ENCODE measurements at places on chromosomes 7 and 10.
A peak's percentile ranks its signal among the peaks of the same experiment; 100 is the strongest.

DNA sequence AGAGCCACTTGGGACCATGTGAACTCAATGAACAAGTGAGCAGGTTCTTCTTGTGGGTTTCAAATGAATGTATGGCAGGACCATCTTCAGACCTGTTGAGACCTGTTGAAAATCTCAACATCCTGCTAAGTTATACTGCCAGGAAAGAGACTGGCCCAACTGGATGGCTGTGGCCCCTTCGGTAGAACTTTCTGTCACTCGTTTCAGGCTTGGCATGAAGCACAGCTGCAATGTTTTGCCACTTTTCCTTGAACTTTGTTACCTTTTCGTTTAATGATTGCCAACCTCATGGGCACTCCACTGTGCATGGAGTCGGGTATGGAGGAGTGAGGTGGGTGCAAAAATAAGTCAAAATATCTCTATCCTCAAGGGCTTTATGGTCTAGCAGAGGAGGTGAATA lies 36.7 kb upstream of the SLC35B4 start:
- no peak for DNase-seq

GRCh38 chr10:76122056-76122455 lies 690.6 kb downstream of the LRMDA start:
- DNase-seq = no peak

DNA sequence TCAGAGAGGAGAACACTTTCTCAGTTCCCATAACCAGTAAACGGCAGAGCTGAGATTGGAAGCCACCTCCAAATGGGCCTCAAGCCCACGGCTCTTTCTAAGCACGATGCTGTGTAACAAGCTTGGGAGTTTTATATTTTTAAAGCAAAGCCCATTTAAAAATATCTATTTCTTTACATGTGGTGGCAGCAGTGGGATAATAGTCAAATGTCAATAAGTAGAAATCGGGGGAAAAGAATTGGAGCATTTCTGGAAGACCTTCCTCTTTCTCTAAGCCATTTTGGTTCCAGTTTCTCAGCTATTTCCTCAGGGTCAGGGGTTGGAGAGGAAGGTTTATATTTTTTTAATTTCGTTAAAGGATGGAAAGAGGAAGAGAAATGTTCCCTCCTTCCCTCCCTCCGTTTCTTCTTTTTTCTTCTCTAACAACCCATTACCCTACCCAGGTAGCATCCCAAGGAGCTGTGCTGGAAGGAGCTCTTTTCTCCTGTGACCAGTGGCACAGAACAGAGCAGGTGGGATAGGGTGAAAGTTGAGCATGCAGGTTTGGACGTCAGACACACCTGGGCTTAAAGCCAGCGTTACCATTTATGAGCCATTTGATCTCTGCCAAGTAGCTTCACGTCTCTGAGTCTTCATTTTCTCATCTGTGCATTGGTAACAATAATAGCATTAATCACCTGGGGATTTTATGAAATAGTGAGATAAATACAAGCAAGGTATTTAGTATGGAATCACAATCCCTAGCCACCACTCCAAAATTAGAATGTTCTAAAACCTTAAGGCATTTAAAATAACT lies 515.7 kb downstream of the RPS24 start:
- no peak for DNase-seq

GRCh38 chr10:59064080-59064692 lies 112.3 kb upstream of the PHYHIPL start:
- DNase-seq = no peak

- DNase-seq = no peak
These were observed 136.2 kb downstream of the DIP2C start for GRCh38 chr10:553233-553632.

GRCh38 chr7:28151965-28152364 lies 28.6 kb downstream of the JAZF1 start:
- no peak for DNase-seq

GRCh38 chr10:24914148-24914547 lies 38.3 kb downstream of the PRTFDC1 start:
- DNase-seq = no peak

- no peak for DNase-seq
These were observed 172.5 kb upstream of the SVIL start for GRCh38 chr10:29807163-29807806.

- no peak for DNase-seq
These were observed 26.1 kb downstream of the MNX1 start for GRCh38 chr7:156984174-156984891.

DNA sequence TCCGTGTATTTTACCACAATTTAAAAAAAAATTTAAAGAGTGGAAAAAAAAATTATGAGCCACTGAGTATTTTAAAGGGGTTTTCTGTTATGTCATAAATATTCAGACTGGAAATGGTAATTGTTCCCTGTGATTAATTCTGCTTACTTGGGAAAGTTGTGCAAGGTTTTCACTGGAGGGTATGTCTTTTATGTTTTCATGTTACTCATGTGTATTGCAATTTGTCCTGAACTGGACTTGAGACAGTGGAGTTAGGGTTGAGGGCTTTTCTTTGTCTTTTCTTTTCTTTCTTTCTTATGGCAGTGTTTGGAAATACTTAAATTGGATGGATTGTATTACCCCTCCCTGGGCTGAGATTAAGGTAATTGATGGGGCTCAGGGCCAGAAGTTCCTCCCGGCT lies 257.7 kb downstream of the BAMBI start:
- no peak for DNase-seq

DNA sequence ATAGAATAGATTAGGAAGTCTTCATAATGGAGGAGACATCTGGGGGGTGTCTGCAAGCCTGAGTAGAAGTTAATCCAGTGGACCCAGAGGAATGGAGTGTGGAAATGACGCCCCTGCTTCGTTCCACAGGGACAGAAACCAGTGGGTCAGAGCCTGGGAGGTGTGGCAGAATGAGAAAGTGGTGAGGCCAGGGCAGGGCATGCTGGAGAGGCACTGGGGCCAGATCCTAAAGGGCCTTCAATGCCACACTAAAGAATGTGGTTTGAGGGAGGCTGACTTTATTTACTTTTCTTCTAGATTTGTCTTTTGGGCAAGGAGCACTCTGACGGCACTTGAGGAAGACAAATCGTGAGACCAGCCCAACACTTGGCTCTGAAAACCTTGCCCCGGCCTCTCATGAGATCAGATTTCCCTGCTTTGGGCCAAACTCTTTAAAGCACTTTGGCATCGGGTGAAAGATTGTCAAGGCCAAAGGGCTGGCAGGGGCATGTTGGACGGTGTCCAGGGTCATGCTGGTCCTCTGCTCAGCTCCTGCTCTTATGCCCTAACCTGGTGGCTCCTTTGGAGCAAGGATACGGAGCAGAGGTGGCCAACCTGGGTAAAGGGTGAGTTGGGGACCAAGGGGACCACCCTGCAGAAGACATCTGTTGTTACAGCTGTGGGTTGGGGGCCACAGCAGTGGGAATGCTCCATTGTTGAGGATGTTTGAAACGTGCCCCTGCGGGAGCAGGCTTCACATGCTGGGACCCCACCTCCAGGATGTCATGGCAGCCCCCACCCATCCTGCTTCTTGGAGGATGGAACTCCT lies 157.0 kb upstream of the ZMIZ1 start:
- no peak for DNase-seq

DNA sequence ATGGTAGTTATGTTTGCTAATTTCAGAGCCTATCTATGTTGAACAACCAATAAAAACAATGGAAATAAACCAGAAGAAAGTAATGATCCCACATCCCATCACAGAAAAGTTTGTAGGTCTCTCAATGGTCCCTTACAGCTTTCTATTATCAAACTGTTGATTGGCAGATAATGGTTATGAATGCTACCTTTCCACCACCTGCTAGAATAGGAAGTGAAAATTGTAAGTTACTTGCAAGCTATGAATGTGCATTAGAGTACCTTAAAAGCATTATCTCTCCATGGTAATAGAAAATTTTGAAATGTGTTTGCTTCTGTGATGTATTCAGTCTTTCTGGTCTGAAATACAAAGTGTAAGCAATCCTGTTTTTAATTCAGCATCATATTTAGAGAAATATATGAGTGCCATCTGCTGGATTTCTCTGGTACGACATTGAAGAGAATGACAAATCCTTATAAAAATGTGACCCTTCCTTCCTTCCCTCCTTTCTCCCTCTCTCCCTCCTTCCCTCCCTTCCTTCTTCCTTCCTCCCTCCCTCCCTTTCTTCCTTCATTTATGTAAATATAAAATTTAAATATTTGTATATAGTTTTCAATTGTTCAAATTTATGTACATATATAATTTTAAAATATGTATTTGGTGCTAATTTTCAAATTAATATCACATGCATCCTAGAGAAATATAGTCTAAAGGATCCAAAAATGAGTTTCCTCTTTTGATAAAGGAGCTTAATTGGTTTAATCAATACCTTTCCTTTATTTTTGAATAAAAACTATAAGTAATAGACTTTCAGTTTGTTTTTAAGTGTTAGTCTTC lies 41.4 kb upstream of the PNLIPRP3 start:
- no peak for DNase-seq

- DNase-seq = no peak
These were observed 75.1 kb downstream of the EXOC6 start for GRCh38 chr10:92923416-92923815.

DNA sequence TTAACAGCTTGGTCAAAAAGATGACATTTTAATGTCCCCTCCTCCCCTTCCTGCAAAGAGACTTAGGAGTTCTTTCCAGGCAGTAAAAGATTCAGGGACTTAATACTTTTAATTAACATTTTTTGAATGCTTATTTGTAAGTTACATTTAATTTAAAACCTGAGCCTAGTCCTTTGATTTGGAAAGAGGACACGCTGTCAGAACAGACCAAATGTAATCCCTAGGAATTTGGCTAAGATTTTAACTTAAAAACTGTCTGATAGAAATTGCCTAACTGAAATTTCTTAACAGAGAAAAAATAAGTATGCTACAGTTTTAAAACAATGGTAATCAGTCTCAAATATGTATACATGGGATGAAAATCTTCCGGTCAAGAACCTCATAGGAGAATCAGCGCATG lies 98.5 kb downstream of the NRP1 start:
- DNase-seq = no peak

- no peak for DNase-seq
These were observed 38.6 kb downstream of the SLC25A40 start for GRCh38 chr7:87837597-87837996.

- DNase-seq = no peak
These were observed 135.9 kb upstream of the ASAH2 start for GRCh38 chr10:50387007-50387731.

GRCh38 chr10:43121444-43121843 lies 16.8 kb upstream of the CSGALNACT2 start:
- DNase-seq = no peak

DNA sequence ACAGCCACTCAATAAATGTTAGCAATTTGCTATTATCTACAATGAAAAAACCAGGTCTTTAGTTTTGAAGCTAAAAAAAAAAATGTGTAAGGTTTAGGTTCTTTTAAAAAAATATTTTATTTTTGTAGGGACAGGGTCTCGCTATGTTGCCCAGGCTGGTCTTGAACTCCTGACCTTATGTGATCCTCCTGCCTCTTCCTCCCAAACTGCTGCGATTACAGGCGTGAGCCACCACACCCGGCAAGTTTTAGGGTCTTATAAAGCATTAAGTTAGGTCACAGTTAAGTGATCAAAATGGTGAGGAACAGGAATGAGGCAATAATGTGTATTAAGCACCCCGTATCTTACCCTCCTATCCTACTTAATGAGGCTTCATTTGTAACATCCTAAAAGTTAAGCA lies 774 bp downstream of the SEM1 start:
- no peak for DNase-seq

- DNase-seq = peak; percentile 24
These were observed 287.8 kb downstream of the PHF14 start for GRCh38 chr7:11261470-11261869.

DNA sequence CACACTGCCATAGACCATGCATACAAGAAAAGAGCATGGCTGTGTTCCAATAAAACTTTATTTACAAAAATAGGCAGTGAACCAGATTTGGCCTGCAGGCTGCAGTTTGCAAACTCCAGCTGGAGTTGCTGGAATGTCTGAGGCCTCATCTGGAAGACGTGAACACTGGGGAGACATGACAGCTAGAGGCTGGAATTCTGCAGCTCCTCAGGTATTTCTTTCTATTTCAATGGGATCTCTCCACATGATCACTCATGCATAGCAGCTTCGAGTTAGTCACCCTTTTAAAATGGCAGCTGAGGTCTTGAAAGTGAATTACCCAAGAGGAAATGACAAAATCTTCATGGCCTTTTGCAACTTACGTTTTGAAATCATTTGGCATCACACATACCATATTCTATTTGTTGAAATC lies 52.6 kb upstream of the BET1 start:
- DNase-seq = no peak

GRCh38 chr10:47167591-47167990 lies 132.4 kb upstream of the GDF10 start:
- no peak for DNase-seq

DNA sequence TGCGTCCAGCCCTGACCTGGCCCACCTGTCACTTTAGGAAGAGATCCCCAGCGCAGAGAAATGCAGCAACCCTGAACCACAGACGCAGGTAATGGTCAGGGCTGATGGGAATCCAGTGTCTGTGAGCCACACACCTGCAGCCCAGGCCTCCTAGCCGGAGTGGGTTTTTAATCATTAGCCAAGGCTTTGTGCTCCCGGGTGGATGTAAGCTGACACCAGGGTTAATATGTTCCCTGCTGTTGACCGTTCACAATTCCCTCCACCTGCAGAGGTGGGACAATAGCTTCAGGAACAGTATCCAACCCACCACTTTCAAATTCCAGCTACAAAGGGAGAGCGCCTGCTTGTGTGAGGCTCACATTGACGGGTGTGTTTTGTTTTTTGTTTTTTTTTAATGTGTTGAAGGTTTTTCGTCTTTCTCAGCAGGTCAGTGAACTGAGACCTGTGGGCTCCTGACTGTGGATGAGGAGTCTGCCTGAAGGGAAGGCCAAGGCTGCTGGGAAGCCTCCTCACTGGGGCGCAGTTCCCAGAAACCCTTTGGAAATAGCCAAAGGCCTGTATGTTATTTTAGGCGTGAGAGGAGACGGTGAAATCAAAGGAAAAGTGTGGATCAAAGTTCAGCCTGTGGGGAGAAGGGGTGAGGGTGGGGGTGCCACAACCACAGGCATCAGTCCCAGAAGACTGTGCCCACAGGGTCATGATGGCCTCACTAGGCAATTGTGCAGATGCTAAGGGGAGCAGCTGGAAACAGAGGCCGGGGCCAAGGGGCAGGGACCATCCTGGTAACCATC lies 111.1 kb downstream of the TNS3 start:
- peak; percentile 53 for DNase-seq

GRCh38 chr10:92091965-92092364 lies 168.4 kb downstream of the BTAF1 start:
- no peak for DNase-seq

Measured in T47D (cell line).